ENCODE measurements at places on chromosomes 6 and 20. TPM values are rescaled to one million over a fixed set of nuclear protein-coding genes. Genes with fewer than 3 reads are reported as not detected.

The GPLD1 gene
- total RNA-seq: under 0.01 TPM

The DCDC2 gene
- total RNA-seq: 6.6 TPM

The SSTR4 gene
- not detected for total RNA-seq

The FARS2 gene
- 27.3 TPM for total RNA-seq

The PHACTR3 gene
- 1.9 TPM for total RNA-seq

The GPX5 gene
- total RNA-seq: not detected

The CALHM4 gene
- total RNA-seq: not detected

The FNDC1 gene
- not detected for total RNA-seq

The SLC35D3 gene
- total RNA-seq: not detected

The PCSK2 gene
- total RNA-seq: not detected

The SIGLEC1 gene
- total RNA-seq: not detected

The EMILIN3 gene
- not detected for total RNA-seq

The LY6G6C gene
- under 0.01 TPM for total RNA-seq

The ANGPT4 gene
- not detected for total RNA-seq

The CUL9 gene
- 54.0 TPM for total RNA-seq

The MPIG6B gene
- not detected for total RNA-seq

The POU3F2 gene
- total RNA-seq: not detected

The OVOL2 gene
- total RNA-seq: 11.0 TPM

The OR2H2 gene
- total RNA-seq: not detected

The PTCRA gene
- total RNA-seq: not detected

The ELOVL4 gene
- total RNA-seq: 13.7 TPM

The C20orf144 gene
- under 0.01 TPM for total RNA-seq

The ARFGAP1 gene
- total RNA-seq: 45.1 TPM

The BEND6 gene
- 3.5 TPM for total RNA-seq

The DLK2 gene
- 4.8 TPM for total RNA-seq

The UBD gene
- not detected for total RNA-seq

The SLC13A3 gene
- total RNA-seq: 3.3 TPM

The KCNK16 gene
- not detected for total RNA-seq

The C2 gene
- 0.71 TPM for total RNA-seq

The SLCO4A1 gene
- total RNA-seq: 4.8 TPM

The RAD21L1 gene
- not detected for total RNA-seq

The CLPSL1 gene
- not detected for total RNA-seq

The FLRT3 gene
- total RNA-seq: 34.2 TPM

The PRL gene
- not detected for total RNA-seq

The BTBD3 gene
- total RNA-seq: 27.5 TPM

The GNAS-AS1 gene
- total RNA-seq: 0.28 TPM

The ZNF334 gene
- 7.9 TPM for total RNA-seq

The MYLK4 gene
- total RNA-seq: 0.64 TPM

The GATA5 gene
- total RNA-seq: not detected

The ASIP gene
- total RNA-seq: not detected

The ULBP1 gene
- total RNA-seq: 9.6 TPM

The RPRD1B gene
- total RNA-seq: 32.5 TPM

The RSPH9 gene
- 0.07 TPM for total RNA-seq

The FABP7 gene
- not detected for total RNA-seq

The FRK gene
- 1.0 TPM for total RNA-seq

The IMPG1 gene
- total RNA-seq: not detected

The ABRACL gene
- 39.4 TPM for total RNA-seq

The COL21A1 gene
- total RNA-seq: 9.9 TPM

The VSX1 gene
- not detected for total RNA-seq

The BICRAL gene
- 7.5 TPM for total RNA-seq

The MEI4 gene
- total RNA-seq: under 0.01 TPM

The MYB gene
- under 0.01 TPM for total RNA-seq

The RPS6KA2 gene
- 64.1 TPM for total RNA-seq

The PLN gene
- total RNA-seq: not detected

The HEY2 gene
- 0.34 TPM for total RNA-seq

The FOXF2 gene
- total RNA-seq: not detected

The TAPBP gene
- 108 TPM for total RNA-seq
